Cardiac atrium fibroblast (primary cell): ENCODE measurements at places on chromosomes 7 and 10. TPM values are rescaled to one million over a fixed set of nuclear protein-coding genes. Genes with fewer than 3 reads are reported as not detected.

The EGFR gene
- total RNA-seq, result 35.4 and 49.9 TPM in 2 replicates

The CFAP70 gene
- total RNA-seq, result 0.16 and 0.18 TPM in 2 replicates

The HMX2 gene
- not detected in 2 replicates for total RNA-seq

The CYP2C19 gene
- not detected in 2 replicates for total RNA-seq

The MYL10 gene
- total RNA-seq, result not detected in 2 replicates

The TET1 gene
- 2.6 and 4.9 TPM in 2 replicates for total RNA-seq

The PLXDC2 gene
- total RNA-seq, result 2.8 and 2.9 TPM in 2 replicates

The PIK3AP1 gene
- not detected in 2 replicates for total RNA-seq

The NME8 gene
- not detected in 2 replicates for total RNA-seq

The PKD2L1 gene
- not detected in 2 replicates for total RNA-seq

The LYZL2 gene
- total RNA-seq, result not detected in 2 replicates

The ZWINT gene
- total RNA-seq, result 10.2 and 17.1 TPM in 2 replicates
